ENCODE measurements at places on chromosomes 7 and 10.

GRCh38 chr10:101775273-101776160, at the start of gene FGF8:
Gene FGF8 (minus strand): TSS chr10:101776114. CDS start chr10:101775900, 214 bp downstream.
- DNase-seq = no peak

DNA sequence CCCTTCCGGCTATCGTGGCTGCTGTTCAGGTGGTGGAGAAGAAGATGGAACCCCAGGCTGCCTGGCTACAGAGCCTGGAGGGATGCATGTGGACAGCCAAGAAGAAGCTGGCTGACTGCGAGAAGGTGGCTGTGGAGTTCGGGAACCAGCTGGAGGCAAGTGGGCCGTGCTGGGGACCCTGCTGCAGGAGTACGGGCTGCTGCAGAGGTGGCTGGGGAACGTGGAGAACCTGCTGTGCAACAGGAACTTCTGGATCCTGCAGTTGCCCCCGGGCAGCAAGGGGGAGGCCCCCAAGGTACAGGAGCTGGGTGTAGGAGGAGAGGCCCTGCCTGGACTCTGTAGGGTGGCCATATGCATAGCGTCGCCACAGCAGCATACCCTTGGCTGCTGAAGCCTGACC, 25.6 kb downstream of the ZNF783 start:
- no peak for DNase-seq

DNA sequence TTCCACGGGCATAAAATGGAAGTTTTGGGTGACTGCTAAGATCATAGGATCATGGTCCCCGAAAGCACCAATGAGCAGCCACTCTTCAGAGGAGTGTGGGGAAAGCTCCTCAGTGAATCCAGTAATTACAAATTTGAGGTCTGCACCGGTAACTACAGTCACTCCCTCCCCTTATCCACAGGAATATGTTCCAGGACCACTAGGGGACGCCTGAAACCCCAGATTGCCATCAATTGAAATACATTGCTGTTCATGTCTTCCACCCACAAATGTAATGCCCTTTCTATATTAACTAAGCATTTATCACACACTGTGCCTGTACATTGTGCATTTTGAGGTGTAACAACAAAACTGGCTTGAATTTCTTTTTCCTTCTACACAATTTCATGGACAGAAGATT, 447.9 kb upstream of the PFKP start:
- DNase-seq = no peak

GRCh38 chr10:127563718-127564553, 14.8 kb downstream of the NPS start:
- DNase-seq = no peak

GRCh38 chr7:129578829-129579228, 32.7 kb upstream of the NRF1 start:
- DNase-seq = no peak

DNA sequence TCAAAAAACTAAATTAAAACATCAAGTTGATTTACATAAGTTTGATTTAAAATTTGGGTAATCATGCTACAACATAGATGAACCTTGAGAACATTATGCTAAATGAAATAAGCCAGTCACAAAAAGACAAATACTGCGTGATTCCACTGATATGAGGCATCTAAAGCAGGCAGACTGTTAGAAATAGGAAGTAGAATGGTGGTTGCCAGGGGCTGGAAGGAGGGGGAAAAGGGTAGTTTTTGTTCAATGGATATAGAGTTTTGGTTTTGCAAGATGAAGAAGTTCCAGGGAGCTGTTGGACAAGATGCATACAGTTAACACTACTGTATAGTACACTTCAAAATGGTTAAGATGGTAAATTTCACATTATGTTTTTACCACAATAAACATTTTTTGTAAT, 45.0 kb upstream of the IFRD1 start:
- DNase-seq = no peak

DNA sequence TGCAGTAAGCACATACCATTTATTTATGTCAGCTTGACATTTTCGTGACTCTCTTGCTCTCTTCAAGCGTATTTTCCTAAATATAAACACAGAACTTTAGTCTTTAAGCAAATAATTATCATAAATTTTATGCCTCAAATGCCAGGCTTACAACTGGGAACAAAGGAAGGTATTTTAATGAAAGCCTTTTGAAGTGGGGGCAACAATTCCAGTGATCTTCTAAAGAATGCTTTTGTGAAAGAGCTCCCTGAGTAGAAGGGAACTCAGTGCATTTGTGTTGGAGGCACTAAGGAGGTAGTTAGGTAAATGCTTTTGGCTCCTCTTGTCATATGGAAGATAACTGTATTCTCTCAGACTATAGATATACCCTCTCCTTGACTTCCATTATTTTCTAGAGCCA, 104.9 kb downstream of the VPS50 start:
- DNase-seq = no peak

- no peak for DNase-seq
Observed at GRCh38 chr10:65416094-65416493, 1509.7 kb upstream of the LRRTM3 start.

DNA sequence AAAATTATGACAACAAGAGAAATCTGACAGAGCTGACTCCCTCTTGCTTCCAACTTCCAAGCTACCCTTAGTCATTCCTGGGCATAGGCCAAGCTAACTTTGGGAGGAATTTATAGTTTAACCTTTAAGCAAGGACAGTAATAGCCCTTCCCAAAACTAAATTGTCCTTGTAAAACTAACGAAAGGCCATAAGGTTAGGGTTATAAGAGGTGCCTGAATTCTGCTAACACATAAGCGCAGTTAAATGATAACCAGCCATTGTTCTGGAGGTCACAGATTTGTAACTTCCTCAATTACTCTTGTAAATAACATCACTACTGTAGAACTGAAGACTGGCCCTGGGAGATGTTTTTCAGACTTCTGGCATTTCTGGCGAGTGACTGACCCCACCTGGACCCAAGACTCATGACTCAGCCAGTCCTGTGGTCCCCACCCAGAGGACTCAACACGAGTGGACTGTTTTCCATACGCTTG, 481.2 kb downstream of the KCNMA1 start:
- no peak for DNase-seq

DNA sequence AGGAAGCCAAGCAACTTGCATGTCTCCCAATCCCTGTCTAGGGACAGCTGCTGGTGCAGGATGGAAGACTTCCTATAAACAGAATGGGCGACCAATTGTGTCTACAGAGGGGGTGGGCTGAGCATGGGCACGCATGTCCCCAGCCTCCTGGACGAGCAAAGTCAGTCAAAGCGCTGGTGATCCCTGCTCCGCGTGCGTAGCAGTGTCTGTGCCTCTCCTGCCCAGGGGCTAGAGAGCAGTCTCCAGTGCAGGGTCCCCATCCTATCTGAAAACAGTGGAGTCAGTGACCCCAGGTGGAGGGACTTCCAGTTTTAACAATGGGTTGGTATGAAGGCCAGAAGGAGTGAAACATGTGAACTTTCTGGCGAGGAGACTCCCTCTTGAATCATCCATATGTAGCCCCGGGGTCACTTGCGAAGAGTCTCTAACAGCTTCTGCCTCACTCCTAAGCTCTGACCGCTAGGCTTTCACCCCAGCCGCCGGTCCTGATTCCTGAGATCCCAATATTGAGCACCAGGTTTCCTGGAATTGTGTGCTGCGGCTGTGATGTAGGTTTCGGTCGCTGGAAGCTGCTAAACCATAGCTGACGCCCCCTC, 714 bp upstream of the CASP2 start:
- DNase-seq = no peak
